ENCODE measurements at places on chromosomes 7 and 10.

- peak; percentile 94 for DNase-seq
These were observed 25.5 kb downstream of the VOPP1 start for GRCh38 chr7:55546814-55547213.

DNA sequence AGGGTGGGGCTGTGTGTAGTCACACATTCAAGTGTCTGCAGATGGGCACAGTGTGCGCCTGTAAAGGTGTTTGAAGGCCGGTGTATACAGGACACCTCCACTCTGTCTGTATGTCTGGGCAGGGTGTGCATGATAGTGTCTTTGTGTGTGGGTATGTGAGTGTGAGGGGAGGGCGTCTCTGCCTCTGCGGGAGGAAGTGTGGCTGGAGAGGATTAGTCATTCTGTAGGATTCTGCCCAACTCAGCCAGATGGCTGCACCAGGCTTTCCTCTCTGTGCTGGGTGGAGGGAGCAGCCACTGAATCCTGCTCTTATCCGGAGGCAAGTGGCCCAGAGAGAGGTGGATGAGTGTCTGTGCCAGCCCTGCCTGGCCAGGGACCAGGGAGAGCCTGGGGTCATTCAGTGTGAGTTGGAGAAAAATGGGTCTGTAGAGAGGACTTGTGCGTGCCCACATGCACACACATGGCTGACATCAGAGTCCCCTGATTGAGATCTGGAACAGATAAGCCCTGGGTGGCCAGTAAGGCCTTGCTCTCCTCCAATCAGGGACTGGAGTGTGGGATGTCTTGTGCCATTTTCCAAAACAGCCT lies 1.7 kb downstream of the SFXN3 start:
- peak; percentile 79 for DNase-seq

DNA sequence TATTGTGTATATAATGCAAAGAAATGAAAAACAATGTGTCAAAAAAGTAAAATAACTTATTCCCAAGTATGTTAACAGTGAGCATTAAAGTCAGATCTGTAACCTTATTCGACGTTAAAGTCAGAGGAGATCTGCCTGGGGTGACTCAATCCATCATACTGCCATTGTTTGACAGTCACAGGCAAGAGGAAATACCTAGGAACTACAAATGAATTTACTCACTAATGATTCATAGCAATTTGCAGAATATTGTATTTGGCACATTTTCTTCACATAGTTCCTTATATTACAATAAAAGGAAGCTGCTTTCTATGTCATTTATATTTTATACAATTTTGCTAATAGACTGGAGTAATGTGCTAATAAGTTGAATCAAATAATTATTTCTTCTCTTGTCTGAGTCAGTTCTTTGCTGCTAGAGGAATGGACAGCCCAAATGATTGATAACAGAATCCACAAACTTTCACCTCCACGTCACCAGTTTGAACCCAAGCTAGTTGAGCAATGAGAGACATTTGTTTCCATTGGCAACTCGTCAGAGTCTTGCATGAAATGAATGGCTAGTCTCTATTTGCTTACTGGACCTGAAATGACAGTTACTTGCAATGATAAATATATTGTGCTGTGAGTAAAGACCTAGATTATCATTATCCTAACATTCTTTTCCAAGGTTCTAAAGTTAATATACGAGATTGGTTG lies 48.5 kb upstream of the TMEM106B start:
- no peak for DNase-seq

DNA sequence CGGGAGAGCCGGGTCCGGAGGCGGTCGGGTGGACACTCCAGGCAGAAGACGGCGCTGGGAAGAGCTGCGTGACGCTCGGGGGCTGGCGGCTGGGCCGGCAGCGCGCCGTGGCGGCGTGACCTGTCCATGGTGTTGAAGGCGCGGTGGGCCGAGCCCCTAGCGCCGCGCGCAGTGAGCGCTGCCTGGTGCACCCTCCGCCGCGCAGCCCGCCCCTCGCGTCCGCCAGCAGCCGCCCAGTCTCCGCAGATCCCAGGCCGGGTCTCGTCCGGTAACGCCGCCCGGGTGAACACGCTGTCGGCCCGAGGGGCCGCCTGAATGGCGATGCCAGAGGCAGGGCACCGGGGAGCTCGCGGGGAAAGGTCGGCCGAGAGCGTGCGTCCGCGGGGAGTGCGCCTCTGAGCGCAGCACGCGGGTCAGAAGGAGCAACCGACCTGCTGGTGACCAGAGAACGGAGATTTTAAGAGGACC lies 657 bp upstream of the TMEM178B start:
- peak; percentile 72 for DNase-seq

DNA sequence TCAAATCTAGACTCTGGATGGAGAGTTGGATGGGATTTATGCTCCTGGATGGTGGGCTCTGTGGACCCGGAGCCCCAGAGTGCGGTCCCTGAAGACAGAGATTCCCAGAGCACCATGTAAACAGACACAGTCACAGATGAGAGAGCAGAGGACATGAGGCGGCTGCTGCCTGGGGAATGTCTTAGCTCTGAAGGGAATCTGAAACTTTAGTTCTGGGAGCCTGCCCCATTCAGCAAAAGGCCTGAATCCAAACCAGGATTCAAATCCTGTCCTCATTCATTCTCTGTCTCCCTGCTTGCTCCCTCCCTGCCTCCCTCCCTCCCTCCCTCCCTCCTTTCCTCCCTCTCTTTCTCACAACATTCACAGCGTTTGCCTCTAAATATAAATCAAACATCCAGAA lies 49.5 kb upstream of the CALD1 start:
- peak; percentile 6 for DNase-seq

Data from thyroid gland (tissue), 4 donors.